Kasumi-1 (cell line): ENCODE measurements at places on chromosomes 5 and 9.

DNA sequence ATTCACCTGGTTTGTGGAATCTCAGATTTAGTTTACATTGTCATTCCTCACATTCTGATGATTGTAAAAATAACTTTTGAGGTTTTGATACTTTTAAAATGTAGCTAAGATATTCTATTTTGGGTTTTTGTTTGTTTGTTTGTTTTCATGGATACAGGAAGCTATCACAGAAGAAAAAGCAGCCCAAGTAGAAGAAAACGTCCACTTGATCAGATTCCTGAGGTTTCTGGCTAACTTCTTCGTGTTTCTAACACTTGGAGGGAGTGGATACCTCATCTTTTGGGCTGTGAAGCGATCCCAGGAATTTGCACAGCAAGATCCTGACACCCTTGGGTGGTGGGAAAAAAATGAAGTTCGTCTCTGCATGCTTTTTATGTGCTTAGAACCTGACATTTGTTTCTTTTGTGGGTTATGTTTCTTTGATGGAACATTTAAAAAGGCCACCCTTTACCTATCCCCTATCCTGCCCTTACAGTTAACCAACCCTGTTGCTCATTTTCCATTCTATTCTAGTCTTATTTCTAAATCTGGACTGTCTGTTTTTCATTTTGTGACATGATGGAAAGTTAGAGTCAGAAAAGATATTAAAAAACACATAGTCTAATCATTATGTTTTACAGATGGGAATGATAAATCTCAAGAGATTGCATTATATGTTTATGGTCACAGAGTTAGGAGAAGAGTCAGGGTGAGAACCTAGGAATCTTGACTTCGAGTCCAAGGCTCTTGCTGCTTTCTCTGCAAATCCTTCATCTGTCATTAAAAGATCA, 163.7 kb downstream of the ALDH1A1 start:
- DNase-seq: no peak

GRCh38 chr5:32990593-32991420, 279.7 kb downstream of the NPR3 start:
- no peak for DNase-seq

DNA sequence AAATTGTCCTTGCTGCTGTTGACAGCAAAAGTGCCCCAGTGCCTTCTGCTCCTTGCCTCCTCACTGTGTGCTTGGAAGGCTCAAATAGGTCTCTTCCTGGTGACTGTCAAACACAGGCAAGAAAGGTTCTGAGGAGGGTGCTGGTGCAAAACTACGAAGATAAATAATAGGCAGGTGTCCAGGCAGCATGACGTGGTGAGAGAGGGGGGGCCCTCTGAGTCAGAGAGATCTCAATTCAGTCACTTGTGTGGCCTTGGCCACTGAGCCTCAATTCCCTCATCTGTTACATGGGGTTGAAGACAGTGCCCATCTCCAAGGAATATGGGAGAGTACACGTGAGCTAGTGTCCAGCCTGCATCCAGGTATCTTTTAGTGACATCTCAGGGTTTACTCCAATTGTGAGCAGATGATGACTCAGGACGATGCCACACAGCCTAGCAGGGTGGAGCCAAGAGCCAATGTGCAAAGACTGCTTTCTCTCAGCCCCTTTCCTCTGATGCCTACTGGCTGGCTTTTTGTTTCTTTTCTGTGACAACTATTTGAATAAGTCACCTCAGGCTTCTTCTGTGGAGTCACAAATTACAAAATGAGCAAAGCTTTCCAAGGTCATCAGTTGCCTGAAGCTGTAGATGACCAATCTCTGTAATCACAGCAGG, 29.7 kb upstream of the SMIM32 start:
- DNase-seq: no peak

GRCh38 chr9:70472268-70473249, 58.1 kb upstream of the KLF9 start:
- DNase-seq: no peak

GRCh38 chr9:118331622-118332045, 627.4 kb downstream of the TLR4 start:
- DNase-seq: no peak

DNA sequence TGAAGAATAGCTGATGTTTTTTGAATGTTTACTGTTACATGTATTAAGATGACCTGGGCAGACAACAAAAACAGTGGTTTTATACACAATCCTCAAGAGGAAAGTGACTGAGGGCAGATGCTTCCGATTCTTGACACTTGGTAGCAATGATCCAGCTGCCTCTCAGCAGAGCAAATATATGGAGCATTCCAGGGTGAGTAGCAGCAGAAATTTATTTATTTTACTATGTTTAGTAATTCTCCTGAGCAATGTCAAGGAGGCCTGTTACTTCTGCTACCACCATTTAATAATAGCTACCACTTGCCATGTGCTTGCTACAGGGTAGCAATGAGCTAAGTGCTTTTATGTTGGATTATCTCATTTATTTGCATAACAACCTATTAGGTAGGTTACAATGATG, 69.1 kb upstream of the NR3C1 start:
- no peak for DNase-seq

DNA sequence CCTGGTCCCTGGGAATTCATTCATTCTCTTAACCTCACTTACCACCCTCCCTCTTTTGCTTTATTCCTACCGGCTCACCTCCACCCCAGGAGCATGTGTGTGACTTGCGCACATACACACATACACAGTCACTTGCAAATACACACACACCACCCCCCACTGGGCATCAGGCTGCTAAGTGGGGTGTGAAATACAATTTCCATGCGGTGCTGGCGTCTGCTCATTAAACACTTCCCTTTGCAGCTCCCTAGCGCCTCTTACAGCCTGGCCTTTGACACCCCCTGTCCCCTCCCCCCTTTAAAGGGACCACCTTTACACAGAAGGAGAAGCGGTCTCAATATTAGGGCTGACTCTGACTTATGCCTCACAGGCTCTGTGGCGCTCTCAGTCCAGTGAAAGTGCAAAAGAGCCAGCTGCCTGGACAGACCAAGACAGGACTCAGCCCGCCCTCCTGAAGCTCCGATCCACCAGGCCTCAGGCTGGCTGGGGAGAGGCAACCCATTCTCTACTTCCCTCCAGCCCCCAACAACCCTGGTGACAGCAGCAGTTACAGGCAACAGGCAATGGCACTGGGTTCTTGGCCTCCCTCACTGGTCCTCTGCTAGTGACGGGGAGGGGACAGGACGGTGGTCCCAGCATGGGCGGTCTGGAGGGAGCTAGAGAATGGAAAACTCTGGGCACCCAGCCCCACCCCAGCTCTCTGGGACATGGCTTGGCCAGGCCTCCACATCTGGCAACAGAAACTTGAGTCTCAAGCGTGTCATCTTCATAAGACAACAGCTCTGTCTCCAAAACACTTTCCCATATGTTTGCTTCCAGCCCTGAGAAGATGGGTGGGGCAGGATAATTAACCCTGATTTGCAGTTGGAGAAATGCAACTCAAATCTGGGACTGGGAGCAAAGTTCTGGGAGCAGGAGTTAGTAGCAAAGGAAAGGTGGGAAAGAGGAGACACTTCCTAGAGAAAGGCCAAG, 12.0 kb downstream of the ENHO start:
- DNase-seq: no peak

DNA sequence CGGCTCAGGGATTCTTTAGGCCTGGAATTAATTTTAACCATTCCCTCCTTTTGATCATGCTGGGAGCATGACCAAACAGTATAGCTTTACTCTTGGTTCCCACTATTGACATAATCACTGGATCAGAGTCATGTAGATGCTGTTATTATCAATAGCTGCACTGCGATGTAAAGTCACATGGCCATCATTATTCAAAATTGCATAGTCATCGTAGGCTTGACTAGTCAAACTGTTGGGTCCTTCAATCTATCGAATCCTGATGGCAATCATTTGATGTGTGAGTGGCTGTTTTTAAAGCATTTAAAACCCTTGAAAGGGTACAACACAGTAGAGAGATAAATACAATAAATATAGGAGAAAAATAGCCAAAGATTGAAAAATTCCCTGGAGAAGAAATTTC, 1194.1 kb downstream of the EFNA5 start:
- no peak for DNase-seq

- DNase-seq: no peak
Measured at GRCh38 chr9:131180454-131180853, 55.1 kb downstream of the NUP214 start.

GRCh38 chr9:80554301-80554700, 982.5 kb downstream of the TLE4 start:
- DNase-seq: no peak

DNA sequence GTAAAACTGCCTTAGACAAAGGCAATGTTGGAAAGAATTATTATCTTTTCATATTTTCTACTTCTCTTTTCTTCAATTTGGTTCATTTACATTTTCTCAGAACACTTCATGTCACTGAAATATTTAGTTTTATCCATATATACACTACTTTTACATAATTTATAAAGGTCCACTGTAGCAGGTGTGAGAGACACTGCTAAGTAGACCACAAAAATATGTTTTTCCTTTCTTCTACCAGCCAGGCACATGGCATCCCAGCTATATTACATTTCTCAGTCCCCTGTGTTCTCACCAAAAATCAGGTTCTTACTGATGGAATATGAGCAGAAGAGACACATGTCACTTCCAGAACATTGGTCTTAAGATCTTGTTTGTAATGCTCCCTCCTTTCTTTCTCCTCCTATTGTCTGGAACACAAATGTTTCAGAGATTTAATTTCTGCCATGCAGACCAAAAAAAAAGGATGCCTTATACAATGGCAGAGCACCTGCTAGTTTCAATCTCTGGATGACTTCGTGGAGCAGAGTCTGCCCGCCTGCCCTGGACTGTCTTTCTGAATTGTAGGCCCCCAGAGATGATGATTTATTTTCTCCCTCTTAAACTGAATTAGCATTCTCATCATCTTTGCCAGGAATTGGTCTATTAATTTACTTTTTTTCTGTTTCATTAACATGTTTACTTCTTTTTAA, 125.4 kb upstream of the ACOT12 start:
- no peak for DNase-seq

DNA sequence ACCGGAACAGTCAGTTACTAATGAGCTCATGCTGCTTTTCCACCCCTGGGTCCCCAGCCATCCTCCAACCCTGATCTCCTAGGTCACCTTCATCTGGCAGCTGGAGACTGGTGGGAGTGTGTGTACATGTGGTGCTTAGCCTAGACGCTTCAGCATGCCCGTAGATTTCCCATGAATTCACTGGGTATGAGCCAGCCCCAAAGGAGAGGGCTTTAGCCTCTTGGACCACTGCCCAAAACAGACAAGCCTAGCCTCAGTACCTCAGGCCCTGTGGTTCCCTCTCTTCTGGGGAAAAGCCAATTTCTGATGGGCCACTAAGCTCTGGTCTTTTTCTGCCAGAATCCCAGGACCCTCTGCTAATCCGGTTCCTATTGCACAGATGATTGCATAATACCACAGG, 48.0 kb upstream of the ASTN2 start:
- no peak for DNase-seq

DNA sequence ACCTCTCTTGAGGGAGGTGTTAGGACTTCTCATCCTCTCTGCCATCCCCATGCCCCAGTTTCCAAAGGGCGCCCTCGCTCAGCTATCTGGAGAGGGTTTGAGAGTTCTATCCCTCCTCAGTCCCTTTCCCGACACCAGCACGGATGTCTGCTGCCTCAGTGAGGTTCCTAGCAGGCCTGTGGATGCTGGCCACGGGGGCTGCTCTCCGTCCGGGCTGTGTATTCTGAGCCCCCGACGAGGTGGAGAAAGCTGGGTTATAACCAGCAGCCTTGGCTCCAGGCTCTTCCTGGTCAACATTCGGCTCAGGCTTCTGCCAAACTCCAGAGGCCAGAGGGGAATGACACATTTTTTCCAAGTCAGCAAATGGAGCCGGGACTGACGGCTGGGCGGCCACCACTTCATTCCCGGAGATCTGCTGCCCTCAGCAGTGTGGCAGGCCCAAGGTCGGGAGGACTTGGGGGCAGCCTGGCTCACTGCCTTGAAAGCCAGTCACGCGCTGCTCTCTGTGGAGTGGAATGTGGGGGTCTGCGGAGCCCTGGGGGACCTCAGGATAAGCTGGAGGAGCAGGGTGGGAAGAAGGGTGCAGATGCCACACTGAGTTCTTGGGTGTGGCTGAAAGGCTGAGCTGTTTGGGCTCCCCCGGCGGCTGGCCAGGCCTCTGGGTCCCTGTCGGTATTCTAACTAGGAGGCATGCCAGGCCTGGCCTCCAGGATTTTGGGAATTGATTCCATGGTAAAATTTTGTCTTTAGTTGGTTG, 27.4 kb downstream of the PTPA start:
- no peak for DNase-seq

DNA sequence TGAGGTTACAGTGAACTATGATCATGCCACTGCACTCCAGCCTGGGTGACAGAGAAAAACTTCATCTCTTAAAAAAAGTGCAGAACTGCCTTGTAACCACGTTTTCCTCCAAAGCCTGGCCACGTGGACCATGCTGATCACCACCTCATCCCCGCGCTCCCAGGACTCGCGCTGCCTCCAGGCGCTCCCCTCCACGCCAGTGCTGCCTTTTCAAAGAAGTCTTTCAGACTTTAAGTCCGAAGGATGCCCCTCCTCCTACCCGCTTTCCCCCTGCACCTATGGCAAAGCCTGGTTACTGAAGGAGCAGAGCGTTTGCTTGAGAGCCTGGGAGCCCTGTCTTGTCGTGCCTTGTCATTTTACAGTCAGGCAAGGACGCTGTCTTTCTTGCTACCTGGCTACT, 43.8 kb downstream of the HABP4 start:
- no peak for DNase-seq

DNA sequence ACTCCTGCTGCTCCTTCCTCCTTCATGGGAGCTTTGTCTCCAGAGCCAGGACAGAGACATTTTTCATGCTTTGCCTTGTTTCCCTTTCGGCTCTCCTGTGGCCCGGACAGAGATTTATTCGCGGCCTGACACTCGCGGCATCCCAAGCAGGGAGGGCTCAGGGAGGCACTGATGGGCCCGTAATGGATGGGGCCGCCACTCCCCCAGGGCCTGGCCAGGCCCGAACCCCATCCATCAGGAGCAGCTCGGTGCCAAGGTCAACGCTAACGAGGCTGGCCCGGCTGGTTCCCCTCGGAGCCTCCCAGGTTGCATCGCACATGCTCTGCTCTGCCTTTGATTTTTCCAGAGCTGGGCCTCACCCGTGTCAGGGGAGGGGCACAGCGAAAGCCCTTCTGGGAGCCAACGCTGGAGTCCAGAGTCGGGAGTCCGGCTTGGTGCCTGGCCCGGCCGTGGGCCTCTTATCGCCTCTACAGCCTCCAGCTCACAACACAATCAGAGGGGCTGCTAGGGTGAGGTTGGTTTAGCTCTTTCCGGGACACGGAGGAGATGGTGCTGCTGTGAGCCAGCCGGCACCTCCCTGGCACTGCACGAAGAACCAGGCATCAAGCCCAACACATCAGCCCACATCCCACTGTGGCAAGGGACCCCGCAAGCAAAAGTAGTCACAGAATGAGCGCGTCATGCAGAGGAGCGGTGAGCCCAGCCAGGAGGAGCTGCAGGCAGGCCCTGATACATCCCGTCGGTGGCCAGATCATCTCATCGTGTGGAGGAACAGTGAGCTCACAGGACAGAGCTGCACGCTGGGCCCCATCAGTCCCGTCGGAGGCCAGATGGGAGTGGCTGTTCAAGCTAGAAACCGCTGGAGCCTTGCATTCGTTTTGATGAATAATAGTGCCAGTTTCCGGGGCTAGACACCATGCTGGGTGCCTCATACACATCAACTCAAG, 72.2 kb upstream of the BARHL1 start:
- no peak for DNase-seq
